ENCODE measurements at places on chromosomes 6 and 20.

DNA sequence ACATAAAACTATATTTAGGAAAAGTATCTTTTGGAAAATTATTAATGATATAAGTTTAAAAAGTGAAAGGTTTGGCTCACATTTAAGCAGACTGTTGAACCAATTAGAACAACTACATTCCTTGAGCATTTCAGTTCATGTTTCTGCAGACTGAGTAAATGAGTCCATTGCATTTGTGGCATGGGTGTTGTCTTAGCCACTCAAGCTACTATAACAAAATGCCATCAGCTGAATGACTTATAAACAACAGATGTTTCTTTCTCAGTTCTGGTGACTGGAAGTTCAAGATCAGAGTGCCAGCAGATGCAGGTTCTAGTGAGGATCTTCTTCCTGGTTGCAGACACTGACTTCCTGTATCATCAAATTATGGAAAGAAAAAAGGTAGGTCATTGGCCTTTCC, 67.1 kb upstream of the SLC2A12 start:
- DNase-seq, result no peak

DNA sequence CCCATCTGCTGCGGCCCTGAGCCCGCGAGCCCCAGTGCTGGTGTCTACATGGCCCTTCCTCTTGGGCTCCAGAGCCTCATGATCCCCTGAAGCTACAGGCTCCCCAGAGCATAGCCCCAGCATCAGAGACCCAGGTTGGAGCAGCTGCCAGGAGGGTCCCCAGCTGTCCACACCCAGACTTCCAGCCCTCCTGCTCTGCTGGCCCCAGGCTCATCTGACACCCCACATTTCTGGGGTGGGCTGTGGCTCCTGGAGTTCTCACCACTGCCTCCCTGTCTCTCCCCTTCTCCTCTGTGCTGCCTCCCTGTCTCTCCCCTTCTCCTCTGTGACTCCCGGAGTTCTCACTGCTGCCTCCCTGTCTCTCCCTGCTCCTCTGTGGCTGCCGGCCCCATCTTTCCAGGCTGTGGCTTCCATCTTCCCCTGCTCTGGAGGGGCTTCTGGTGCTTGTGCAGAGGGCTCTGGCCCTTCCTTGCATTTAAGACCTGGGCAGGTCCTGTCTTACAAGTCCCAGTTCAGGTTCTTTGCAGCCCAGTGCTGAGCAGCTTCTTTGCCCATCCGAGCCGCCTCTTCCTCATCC, 108.1 kb downstream of the ERMARD start:
- no peak for DNase-seq

DNA sequence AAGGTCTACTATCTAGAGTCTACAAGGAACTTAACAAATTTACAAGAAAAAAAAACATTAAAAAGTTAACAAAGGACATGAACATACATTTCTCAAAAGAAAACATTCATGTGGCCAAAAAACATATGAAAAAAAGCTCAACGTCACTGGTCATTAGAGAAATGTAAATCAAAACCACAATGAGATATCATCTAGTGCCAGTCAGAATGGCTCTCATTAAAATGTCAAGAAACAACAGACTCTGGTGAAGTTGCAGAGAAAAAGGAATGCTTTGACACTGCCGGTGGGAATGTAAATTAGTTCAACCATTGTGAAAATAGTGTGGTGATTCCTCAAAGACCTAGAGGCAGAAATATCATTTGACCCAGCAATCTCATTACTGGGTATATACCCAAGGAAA, 48.3 kb downstream of the OGFRL1 start:
- no peak for DNase-seq

DNA sequence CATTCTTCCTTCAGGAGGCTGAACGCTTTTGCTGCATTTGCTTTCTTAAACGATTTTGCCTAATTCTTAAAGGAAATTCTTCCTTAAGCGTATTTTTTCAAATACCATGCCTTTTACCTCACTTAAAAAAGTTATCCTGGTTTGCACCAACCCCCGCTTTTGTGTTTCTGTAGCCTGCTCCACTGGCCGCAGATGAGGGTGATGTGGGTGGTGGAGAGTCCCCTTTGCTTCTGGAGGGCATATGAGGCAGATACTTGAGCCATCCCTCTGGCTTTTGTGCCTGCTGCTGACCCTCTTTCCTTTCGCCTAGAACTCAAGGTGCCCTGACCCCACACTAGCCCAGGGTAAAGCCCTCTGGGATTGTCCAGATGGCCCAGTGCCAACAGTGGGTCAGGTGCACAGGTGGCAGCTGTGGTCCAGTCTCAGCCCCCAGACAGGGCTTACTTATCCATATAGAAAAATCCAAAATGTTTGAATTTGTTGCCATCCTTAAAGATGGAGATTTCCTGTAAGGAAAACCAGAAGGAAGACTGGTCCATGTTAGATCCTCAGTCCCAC, 43.9 kb downstream of the SPATA2 start:
- no peak for DNase-seq

DNA sequence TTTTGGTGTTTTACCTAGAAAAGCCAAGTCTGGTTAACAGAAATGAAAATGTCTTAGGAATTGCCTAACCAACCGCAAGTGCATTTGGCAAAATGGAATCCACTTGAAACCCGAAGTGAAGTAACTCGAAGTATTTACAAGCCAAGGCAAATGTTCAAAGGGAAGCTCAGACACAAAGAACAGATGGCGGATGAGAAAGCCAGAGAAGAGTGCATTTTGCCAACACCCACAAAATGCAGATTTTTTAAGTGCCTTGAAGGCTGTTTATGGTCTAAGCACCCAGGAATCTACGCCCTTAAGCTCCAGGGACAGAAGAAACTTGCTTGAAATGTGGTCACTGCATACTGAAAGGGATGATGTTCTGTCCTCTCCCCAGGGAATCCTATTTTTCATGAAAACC, 70.0 kb upstream of the TBXT start:
- DNase-seq, result no peak

GRCh38 chr20:23684261-23684660, 4.6 kb downstream of the CST4 start:
- DNase-seq, result no peak

DNA sequence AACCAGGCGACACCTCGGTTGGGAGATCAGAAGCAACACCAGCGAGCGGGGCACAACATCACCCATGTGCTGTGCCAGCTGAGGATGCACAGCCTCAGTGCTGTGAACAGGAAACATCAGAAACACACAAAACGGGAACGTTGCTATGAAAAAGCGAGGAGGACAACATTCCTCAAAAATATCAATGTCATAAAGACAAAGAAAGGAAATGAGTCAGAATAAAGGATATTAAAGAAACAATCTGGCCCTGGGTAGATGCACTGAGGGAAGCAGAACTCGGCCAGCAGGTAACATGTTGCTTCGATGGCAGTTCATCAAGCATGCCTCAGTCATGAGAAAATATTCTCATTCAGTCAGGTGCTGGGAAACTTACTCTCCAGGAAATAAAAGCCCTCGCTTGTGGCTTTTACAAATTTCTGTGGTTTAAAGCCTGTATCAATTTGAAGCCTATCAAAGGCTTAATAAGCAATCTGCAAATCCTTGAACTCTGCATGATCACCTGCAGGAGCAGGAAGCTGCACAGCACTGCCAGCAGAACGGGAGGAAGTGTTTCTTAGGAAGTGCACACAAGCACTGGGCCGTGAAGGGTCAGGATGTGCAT, 77.5 kb downstream of the GINS1 start:
- DNase-seq, result no peak

- DNase-seq, result no peak
These were observed 570.1 kb downstream of the DHX35 start for GRCh38 chr20:39532205-39532604.

- DNase-seq, result no peak
These were observed 51.9 kb downstream of the L3MBTL3 start for GRCh38 chr6:130070326-130070725.

GRCh38 chr20:3751675-3752385, 15.7 kb downstream of the ADISSP start:
- DNase-seq, result no peak

DNA sequence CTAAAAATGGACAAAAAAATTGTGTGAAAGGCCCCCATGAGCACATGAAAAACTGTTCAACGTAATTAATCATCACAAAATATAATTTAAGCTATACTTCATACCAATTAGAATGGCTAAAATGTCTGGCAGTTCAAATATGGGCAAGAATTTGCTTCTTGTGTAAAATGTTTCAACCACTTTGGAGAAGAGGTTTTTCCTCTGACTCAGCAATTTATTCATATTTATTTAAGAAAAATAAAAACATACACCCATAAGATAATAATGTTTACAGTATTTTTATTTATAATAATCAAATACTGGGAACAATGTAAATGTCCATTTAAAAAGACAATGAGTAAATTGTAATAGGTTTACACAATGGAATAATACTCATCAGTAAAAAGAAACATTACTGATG, 395.1 kb upstream of the KHDRBS2 start:
- no peak for DNase-seq

- no peak for DNase-seq
These were observed 847.0 kb upstream of the MAP3K7 start for GRCh38 chr6:91433660-91434534.

Data from fibroblast of skin of left quadriceps (primary cell).